ENCODE measurements at places on chromosomes 16 and 17.

- no peak for DNase-seq
These were observed 10.7 kb upstream of the MRPS23 start for GRCh38 chr17:57860414-57860999.

- DNase-seq, result no peak
These were observed 33.0 kb downstream of the C16orf54 start for GRCh38 chr16:29712809-29713208.

GRCh38 chr16:60077861-60078260 lies 1343.7 kb upstream of the GOT2 start:
- no peak for DNase-seq

GRCh38 chr17:58264407-58265103 lies 16.2 kb downstream of the MPO start:
- no peak for DNase-seq

GRCh38 chr16:55037966-55038365 lies 107.3 kb downstream of the IRX5 start:
- DNase-seq, result no peak

Data from stimulated activated CD4-positive, alpha-beta T cell treated with anti-CD3 and anti-CD28 coated beads, Interleukin-15, amount 100 ng/mL, for 24 hours (primary cell).